ENCODE measurements at places on chromosomes 3 and 15.

DNA sequence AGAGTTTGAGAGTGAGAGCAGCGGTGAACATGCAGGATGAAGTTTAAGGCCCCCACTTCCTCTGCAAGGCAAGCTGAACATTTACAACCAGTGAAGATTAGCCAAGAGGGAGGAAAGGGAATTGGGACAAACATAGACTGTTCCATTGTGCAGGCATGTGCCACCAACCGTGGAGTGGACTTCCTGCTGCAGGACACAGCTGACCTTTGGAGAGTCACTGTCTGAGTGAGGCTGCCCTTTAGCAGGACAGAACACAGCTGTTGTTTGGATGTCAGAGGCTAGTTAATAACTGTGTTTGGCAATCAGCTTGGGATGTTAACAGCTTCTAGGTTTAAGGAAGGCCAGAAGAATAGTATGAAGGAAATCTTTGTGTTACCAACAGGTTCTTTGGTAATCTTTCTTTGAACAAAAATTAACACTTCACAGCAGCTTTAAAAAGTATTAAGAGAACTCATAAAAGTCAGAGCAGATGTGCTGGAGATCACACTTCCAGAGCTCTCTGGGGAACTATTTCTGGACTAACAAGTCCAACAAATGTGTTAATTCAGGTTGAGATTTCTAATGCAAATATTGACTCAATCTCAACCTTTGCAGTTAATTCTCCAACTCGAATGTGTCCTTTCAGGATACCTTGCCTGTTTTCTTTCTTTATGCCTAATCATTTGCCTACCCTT lies 31.4 kb downstream of the CTDSPL start:
- peak; percentile 19 for DNase-seq

DNA sequence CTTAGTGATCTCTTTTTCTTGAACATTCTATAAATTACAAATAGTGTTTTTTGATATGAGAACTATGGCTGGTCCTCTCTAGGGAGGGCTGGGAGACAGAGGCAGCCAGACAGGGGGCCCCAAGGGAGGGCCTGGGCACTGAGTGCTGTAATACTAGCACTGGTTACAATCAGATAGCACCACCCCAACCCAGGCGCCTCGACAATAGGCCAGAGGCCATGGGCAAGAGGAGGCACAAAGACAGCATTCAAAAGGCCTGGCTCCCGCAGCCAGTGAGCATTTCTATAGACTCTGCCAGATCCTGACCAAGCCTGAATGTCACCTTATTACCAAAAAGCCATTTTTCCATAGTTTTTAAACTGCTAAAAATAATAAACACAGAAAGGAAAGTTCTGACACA lies 158.5 kb downstream of the THRB start:
- DNase-seq = no peak

GRCh38 chr15:51366920-51367319 lies 25.5 kb downstream of the GLDN start:
- DNase-seq = peak; percentile 37

DNA sequence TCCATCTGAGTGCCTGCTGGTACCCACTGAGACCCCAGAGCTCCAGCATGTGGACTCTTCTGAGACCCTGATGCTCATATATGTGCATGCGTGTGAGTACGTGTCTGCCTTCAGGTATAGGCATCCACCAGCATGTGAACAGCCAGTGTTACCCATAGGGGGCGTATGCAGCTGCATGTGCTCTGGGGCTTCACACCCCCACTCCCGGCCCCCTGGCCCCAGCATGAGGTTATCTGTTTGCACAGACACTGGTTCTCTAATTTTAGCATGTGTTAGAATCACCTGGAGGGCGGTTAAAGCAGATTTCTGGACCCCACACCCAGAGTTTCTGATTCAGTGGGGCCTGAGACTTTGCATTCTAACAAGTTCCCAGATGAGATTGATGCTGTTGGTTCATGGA lies 824 bp upstream of the CILP start:
- no peak for DNase-seq
